Activated CD8-positive, alpha-beta memory T cell treated with anti-CD3 and anti-CD28 coated beads, Interleukin-2, amount 10 ng/mL, durations not matched to agents 7 days and 5 days (primary cell): ENCODE measurements at places on chromosomes 7 and 10.

GRCh38 chr10:32713560-32713959, 244.5 kb downstream of the ITGB1 start:
- no peaks in the 10 kb centered on the region for H3K36me3 ChIP-seq
- no peak overlapping the region for H3K4me3 ChIP-seq
- no peaks in the 10 kb centered on the region for H3K27me3 ChIP-seq
- no peak for DNase-seq
- no peaks in the 10 kb centered on the region for H3K4me1 ChIP-seq

DNA sequence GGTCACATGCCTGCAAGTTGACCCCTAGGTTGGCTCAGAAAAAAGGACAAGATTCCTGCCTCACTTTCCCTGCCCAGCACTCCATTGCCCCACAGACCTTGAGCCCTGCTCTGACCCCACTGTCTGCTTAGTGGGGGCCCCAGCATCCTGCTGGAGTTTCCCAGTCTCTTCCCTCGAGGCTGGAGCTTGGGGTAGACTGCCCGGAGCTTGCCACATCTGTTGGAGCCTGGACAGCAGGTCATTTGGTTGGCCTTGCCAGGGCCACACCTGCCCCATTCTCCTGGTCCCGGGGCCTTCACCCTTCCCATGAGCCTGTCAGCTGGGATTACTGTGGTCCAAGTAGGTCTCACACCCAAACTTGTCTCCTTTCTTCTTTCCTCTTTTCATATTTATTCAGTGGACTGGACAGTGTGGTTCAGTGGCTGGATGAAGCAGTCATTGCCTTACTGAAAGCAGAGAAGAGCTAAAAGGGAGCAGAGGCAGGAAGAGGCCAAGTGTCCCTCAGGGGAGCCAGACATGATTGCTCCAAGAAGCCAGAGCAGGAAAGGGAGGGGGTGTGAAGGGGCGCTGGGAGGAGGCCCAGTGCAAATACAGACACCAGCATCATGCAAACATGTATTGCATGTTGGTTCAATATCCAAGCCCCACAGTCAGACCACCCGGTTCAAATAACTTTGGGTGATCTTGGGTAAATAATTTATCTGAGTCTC, 56.2 kb upstream of the CACUL1 start:
- H3K4me3 ChIP-seq = no peak overlapping the region
- H3K4me1 ChIP-seq = no peaks in the 10 kb centered on the region
- H3K27ac ChIP-seq = no peak overlapping the region

DNA sequence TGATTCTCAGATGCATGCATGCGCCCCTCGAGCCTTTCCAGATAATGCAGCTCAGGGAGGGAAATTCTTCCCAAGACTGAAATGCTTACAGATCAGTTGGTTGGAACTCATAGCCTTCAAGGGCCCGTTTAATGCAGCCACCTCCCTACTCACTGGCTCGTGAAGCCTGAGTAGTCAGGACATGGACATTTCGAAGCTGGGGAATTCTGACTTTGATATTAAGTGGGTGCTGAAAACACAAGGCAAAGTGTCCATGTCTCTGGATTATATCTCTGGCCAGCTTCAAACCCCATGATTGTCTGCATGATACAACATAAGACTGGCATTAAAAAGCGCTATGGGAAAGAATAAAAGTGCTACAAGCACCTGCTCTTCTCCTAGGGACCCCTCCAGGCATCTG, 207.5 kb downstream of the HERPUD2 start:
- DNase-seq = no peak
- no peak overlapping the region for H3K4me3 ChIP-seq
- H3K4me1 ChIP-seq = no peaks in the 10 kb centered on the region
- no peaks in the 10 kb centered on the region for H3K36me3 ChIP-seq
- H3K27me3 ChIP-seq = peaks cover 25% of the 10 kb centered on the region
- H3K27ac ChIP-seq = no peak overlapping the region

- H3K27ac ChIP-seq = no peak overlapping the region
- H3K4me1 ChIP-seq = peaks cover 4% of the 10 kb centered on the region
- H3K27me3 ChIP-seq = no peaks in the 10 kb centered on the region
- DNase-seq = no peak
Measured at GRCh38 chr7:136061433-136061832, 84.3 kb upstream of the MTPN start.

DNA sequence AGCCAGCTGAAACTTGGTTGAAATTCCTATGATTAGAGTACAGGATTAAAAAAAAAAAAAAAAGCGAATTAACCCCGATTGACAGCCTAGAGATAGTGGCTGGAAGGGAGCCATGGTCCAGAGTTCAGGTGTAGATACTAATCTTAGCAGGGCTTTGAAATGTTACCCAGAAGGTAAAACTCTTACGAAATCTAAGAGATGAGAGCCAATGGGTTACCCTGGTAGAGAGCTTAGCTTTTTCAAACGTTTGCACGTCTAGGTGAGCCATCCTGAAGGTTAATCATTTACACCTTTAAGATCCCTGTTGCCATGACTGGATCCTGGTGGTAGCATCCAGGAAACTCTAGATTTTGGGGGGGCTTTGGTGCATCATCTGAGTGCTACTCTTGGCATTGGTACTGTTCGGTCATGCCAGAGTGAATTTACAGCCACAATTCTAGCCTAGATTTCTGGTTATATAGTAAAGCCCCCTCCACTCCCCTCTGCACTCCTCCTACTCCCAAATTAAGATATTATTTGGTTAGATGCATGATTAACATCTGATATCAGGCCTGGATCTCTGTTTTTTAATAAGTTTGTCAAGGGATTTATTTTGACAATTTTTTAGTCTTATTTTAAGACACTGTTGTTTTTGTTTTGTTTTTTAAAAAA, 1.2 kb downstream of the AGFG2 start:
- peaks cover 10% of the 10 kb centered on the region for H3K36me3 ChIP-seq
- no peaks in the 10 kb centered on the region for H3K27me3 ChIP-seq
- H3K4me3 ChIP-seq = peak overlapping the region; percentile 99

DNA sequence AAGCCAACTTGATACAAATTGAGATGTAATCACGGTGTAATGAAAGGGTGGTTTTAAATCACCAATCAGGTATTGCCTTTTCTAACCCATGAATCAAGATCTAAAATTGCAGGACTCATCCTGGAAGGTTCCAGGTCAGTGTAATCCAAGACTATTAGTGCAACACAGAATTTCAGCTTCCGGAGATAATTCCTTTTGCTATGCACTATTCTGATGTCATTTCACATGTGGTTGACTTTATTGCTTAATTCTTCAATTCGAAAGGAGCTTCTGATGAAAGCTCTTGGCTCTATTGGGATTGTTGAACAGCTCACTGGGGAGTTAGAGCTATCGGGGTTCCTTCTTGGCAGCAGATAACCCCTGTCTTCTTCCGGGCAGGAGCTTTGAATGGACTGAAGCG, 147.4 kb upstream of the INSYN2A start:
- H3K4me1 ChIP-seq = no peaks in the 10 kb centered on the region
- H3K36me3 ChIP-seq = no peaks in the 10 kb centered on the region
- H3K27ac ChIP-seq = no peak overlapping the region

DNA sequence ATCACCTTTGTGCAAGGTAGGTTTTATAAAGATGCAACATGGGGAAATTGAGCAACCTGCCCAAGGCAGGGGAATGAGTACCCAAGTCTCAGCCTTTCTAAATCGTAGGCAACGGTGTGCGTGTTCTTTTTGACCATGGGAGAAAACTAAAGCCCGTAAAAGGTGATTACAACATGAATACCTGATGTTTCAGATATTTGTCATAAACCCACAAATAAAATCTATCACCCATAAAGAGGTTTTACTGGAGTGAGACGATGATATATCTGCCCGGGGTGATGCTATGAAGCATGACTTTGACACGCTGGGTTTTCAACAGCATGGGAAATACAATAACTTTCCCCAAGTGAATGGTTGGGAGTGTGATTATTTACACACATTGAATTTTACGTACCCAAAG, 406.3 kb upstream of the KLF6 start:
- no peaks in the 10 kb centered on the region for H3K4me1 ChIP-seq
- no peak overlapping the region for H3K4me3 ChIP-seq
- H3K27ac ChIP-seq = no peak overlapping the region

- no peaks in the 10 kb centered on the region for H3K36me3 ChIP-seq
- no peak overlapping the region for H3K27ac ChIP-seq
- no peaks in the 10 kb centered on the region for H3K27me3 ChIP-seq
Measured at GRCh38 chr7:79341902-79342301, 111.6 kb downstream of the MAGI2 start.

DNA sequence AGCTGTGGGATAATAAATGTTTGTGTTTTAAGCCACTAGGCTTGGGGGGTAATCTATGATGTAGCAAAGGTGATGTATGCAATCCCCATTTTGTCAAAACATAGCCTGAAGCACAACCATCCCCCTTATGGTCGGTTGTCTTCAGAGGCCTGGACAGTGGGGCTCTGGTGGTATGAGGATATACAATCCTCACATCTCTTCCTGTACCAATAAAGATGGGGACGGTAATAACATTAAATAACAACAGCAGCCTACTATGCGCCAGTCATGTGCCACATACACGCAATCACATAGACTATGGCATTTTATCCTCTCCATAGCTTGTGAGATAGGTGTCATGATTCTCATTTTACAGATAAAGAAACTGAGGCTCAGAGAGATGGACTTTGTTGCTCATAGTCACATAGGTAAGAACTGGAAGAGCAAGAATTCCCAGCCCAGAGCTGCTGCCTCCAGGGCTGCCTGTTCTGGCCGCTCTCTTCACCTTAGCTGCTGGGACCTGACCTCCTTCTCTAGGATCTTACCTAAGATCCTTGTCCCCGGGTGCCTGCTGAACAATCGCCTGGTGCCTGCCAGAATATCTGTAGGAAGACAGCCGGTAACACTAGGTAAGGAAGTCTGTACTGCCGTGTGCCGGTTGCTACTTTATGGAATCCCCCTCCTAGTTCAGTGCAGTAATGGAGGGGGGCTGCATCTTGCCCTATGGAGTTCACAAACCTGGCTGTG, 108.6 kb downstream of the ARHGAP22 start:
- no peaks in the 10 kb centered on the region for H3K36me3 ChIP-seq
- no peak overlapping the region for H3K4me3 ChIP-seq
- no peak for DNase-seq
- H3K27me3 ChIP-seq = peaks cover 11% of the 10 kb centered on the region
- H3K27ac ChIP-seq = no peak overlapping the region
- H3K4me1 ChIP-seq = peaks cover 23% of the 10 kb centered on the region

DNA sequence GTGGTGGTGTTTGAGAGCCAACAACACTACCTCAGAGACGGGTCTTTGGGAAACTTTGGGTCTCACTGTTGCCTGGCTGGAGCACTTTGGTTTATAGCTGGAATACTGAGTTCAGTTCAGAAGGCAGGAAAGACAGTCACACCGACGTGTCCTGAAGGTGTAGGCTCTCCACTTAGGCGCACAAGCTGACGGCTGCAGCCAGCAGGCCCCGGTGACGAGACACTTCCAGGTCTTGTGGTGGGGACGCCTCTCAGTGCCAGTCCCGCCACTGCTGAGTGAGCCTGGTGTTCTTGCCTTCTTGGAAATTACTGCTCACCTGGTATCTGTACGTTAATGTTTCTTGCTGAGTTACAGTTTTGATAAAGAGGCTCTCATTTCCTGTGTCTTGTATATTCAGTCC, 74.0 kb downstream of the WDR37 start:
- peaks cover 16% of the 10 kb centered on the region for H3K4me1 ChIP-seq
- no peak for DNase-seq
- no peak overlapping the region for H3K27ac ChIP-seq
- H3K36me3 ChIP-seq = peaks cover 44% of the 10 kb centered on the region
- H3K27me3 ChIP-seq = no peaks in the 10 kb centered on the region

DNA sequence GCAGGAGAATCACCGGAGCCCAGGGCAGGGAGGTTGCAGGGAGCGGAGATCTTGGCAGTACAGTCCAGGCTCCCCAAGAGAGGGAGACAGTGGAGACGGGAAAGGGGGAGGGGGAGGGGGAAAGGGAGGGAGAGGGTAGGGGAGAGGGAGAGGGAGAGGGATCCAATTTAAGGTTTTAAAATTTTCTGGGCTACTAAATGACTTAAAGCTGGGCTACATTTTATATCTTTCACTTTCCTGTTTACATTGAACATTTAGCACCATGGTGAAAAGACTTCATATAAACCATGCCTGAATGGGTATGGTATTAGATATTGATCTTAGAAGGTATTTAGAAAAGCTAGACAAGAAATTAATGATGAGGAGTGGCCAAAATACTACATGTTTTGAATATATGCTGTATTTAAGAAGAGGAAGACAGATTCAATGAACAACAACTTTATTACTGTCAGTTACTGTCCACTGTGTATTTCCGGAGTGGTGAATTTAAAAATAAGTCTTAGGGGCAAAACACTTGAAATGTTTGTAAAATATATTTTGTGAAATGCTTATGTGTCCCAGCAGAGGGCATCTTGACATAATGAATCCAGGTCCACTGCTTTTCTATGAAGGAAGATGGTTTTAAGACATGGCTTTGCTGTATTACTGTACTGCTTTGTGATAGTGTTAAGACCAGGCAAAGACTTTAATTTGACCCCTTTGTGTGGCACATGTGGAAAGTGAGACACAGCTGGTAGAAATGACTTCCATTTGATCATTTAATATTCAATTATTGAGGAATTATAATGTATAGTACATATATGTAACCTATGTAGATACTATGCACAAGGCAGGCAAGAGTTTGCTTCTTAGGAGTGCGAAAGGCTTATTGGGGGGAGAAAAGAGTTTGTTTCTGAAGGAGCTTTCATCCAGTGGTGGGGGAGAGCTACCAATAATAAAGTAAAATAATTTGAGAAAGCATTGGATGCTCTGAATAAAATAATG, 52.8 kb downstream of the NRF1 start:
- H3K27me3 ChIP-seq = no peaks in the 10 kb centered on the region
- no peak overlapping the region for H3K27ac ChIP-seq
- H3K36me3 ChIP-seq = peaks cover 40% of the 10 kb centered on the region

DNA sequence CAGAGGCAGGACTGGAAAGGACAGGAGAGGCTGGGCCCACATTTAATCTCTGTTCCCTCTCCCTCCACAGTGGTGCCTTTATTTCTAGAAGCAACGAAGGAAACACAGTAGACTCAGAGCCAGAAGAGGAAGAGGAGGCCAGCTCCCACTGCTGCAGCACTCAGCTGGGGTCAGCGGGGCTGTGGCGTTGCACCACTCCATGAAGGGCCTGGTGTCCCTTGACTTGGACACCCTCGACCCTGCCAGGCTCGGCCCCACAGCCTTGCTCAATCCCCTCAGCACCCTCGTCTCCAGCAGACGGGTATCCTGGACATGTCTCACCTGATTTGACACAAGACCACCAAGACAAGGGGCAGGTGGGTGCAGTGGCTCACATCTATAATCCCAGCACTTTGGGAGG, 38.8 kb downstream of the PRKAG2 start:
- H3K27ac ChIP-seq = no peak overlapping the region
- H3K4me3 ChIP-seq = no peak overlapping the region
- DNase-seq = no peak
- no peaks in the 10 kb centered on the region for H3K36me3 ChIP-seq
- no peaks in the 10 kb centered on the region for H3K27me3 ChIP-seq
- H3K4me1 ChIP-seq = peaks cover 31% of the 10 kb centered on the region

- no peaks in the 10 kb centered on the region for H3K36me3 ChIP-seq
- H3K27me3 ChIP-seq = no peaks in the 10 kb centered on the region
- no peak overlapping the region for H3K27ac ChIP-seq
- H3K4me1 ChIP-seq = no peaks in the 10 kb centered on the region
- H3K4me3 ChIP-seq = no peak overlapping the region
- no peak for DNase-seq
Measured at GRCh38 chr7:121752706-121753105, 120.3 kb upstream of the PTPRZ1 start.
